Activated CD4-positive, alpha-beta T cell treated with anti-CD3 and anti-CD28 coated beads, Interleukin-2, amount 50 U/mL, for 4 hours (primary cell): ENCODE measurements at places on chromosomes 12 and 14.

DNA sequence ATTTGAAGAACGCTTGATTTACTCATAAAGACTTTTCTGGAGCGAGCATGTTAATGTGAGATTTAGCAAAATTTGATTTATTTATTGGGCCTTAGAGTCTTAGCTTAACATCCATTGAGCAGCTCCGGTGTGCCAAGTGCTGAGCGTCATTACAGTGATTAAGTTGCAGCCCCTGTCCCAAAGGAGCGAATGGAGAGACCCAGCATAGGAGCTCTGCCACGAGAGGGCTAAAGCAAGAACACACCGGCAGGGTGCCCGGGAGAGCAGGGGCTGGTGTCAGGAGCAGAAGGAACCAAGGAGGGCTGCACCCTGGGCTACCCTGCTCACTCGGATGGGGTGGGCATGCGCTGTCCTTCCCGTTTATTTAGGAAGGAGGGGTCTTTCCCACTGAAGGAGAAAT is 50.6 kb downstream of the PPP2R5C start:
- DNase-seq = no peak

- DNase-seq = no peak
These were observed 84.6 kb downstream of the SCFD1 start for GRCh38 chr14:30706704-30707103.

- DNase-seq = no peak
These were observed 905 bp upstream of the CIPC start for GRCh38 chr14:77097006-77097699.

DNA sequence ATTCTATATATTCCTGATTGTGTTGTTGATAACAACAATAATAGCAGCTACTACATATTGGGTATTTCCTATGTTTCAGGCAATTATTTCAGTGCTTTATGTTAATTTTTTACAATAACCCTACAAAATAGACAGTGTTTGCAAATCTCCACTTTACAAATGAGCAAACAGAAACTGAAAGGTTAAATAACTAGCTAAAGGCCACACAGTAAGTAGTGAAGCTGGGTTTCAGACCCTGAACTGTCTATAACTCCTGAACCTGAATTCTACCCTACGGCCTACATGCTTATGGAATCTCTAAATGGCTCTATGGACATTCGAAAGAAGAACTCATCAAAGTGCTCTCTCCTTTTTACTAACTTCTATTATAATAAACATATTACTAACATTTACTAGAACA is 19.7 kb upstream of the NUDT4 start:
- no peak for DNase-seq

- DNase-seq = peak; percentile 58
These were observed 674 bp downstream of the VDR start for GRCh38 chr12:47903927-47904712.

GRCh38 chr12:25903603-25904245 is 54.8 kb upstream of the RASSF8 start:
- no peak for DNase-seq

DNA sequence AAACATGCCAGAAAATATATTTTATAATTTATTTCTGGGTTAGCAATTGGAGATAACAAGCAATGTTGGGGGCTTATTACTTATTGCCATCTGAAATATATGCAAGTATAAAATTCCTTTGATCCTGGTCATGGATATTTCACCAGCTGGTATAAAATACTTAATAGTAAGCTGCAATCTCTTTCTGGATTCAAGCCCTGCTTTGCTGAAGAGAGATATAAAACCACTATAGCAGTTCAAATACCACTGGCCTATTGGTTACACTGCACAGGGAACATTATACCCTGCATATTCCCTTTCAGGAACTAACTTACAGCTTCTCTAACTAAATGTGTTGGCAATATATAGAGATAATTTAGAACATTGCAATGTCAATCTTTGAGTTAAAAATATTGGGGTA is 546.2 kb upstream of the ATP2B1 start:
- DNase-seq = no peak

GRCh38 chr14:26926585-26926984 is 328.8 kb upstream of the NOVA1 start:
- no peak for DNase-seq

GRCh38 chr14:104416383-104416782 is 163.2 kb upstream of the C14orf180 start:
- no peak for DNase-seq

DNA sequence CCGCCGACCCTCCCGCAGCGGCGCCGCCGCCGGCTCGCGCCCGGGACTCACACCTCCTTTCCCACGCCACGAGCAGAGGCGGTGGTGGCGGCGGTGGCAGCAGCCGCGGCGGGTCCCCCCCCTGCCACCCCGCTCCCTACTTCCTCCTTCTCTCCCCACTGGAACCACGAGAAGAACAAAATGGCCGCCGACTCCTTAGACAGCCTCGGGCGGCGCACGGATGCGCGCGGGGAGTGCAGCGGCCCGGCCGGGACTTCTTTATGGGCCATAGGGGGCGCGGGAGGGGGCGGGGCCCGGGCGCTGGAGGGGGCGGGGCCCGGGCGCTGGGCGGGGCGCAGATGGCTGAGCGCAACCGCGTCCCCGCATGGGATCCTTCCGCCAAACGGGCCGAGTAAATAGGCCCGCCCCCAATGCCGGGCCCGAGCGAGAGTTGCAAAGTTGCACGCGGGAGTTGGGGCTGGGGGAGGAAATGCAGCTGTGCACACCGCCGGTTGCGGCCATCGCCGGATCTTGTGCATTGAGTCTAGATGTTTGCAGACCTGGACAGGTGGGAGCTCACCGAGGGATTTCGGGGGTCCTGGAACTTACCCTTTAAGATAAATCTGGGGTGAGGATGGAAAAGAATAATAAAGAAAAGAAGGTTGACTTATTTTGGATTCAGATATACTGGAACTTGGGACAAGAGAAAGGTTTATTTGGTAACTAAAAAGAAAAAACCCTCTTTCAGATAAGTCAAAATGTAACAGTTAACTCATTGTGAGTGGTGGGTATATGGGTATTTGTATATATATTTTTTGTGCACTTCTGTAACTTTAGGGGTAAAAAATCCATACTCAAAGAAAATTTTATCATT is at the start of gene PPP1CC:
Gene PPP1CC, minus strand, starts transcription at position 174 of the 853 bp plus-strand sequence. CDS start 184 bp downstream, outside the sequence.
- DNase-seq = peak; percentile 90

- DNase-seq = no peak
These were observed 128.6 kb downstream of the MED13L start for GRCh38 chr12:116148844-116149243.

DNA sequence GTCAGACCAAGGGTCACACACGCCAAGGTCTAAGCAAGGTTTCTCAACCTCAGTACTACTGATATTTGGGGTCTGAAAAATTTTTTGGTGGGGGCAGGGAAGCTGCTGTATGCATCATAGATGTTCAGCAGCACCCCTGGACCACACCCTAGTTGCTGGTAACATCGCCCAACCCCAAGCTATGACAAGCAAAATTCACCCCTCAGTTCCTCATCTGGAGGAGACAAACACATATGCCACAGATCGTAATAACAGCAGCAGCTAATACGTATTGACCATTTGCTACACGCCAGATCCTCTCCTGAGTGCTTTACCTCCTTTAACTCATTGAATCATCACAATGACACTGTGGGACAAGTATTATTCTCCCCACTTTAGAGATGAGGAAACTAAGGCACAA is 46.4 kb downstream of the ACTN1 start:
- no peak for DNase-seq

DNA sequence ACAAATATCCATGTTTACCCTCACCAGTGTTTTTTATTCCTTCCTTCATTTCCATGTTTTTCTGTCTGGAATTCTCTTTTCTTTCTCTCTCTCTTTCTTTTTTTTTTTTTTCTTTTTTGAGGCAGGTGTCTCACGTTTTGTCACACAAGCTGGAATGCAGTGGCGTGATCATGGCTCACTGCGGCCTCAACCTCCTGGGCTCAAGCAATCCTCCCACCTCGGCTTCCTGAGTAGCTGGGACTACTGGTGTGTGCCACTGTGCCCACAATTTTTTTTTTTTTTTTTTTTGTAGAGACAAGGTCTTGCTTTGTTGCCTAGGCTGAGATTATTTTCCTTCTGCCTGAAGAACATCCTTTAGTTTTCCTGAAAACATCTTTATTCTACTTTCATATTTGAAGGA is 15.0 kb upstream of the AMIGO2 start:
- DNase-seq = no peak

DNA sequence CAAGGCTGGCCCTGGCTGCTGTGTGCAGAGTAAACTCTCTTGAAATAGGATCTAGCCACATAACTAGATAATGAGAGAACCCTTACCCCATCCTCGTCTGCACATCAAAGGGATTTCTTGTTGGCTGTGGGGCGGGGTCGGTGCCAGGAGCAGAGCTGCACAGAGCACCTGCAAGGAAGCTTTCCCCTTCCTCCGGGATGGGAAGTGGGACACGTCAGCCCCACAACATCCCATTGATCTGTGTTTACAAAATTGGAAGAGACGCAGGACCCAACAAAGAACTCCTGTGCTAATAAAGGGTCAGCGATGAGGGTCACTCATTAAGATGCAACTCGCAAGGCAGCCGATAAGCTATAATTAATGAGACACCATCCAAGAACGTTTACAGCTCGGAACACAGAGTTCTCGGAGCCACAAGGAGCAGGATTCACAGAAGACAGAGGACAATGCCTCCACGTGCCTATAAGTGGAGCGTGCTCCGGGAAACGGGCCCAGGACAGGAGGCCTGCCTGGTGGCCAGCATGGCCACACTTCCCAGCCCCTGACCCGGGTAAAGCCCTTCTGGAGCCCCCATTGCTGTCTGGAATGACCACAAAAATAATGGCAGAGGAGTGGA is 171.5 kb downstream of the SLC15A4 start:
- DNase-seq = no peak

GRCh38 chr14:35821564-35822411 is 4.3 kb upstream of the BRMS1L start:
- DNase-seq = no peak

- DNase-seq = no peak
These were observed 10.1 kb downstream of the CCDC196 start for GRCh38 chr14:66496188-66496807.

- no peak for DNase-seq
These were observed 124.4 kb downstream of the SLC15A5 start for GRCh38 chr12:16152885-16153673.

DNA sequence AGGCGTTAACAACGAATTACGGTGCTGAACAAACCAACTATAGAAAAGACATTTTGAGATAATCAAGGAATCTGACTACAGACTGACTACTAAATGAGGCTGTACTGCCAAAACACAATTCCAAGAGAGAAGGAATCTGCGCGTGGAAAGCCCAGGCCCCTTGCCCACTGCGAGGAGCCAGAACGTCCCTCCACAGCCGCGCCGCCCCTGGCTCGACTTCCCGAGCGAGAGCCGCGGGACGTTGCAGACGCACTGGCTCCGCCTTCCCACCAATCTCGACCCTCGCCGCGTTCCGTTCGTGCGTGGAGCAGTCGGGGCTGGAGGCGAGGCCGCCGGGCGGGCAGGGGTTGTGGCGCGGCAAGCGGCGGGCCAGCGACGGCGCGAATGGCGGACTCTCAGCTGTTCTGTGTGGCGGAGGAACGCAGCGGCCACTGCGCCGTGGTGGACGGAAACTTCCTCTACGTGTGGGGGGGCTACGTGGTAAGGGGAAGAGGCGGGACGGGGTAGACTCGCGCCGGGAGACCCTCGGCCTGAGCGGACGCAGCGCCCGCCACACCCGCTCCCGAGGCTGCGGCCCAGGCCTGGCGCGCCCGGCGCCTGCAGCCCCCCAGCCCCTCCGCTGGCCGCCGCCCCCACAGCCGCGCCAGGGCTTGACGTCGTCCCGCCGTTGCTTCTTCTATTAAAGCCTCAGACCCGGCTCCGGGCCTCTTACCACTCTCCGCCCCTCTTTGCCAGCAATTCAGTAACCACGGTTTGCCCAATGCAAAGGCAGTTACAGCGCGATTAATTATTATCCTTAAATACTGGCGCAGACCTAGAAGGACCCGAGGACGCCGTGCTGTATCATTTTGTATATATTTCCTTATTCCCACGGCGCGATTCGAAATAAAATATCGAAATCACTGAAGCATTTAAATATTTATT is at the start of gene KLHDC1:
Gene KLHDC1, plus strand, starts transcription at position 310 of the 924 bp plus-strand sequence. Its CDS starts 75 bp downstream, at position 385.
- DNase-seq = peak; percentile 72

DNA sequence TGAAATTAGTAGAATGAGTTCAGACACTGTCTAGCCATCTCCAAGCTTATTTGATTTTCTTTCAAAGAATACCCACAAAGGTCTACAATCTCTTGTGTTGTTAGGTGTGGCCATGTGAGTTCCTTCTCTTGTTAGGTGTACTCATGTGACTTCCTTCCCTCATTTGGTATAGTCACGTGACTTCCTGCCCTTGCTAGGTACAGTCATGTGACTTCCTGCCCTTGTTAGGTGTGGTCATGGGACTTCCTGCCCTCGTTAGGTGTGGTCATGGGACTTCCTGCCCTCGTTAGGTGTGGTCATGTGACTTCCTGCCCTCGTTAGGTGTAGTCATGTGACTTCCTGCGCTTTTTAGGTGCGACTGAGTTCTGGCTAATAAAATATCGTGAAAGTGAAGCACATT is 179.6 kb downstream of the TMX1 start:
- DNase-seq = no peak

DNA sequence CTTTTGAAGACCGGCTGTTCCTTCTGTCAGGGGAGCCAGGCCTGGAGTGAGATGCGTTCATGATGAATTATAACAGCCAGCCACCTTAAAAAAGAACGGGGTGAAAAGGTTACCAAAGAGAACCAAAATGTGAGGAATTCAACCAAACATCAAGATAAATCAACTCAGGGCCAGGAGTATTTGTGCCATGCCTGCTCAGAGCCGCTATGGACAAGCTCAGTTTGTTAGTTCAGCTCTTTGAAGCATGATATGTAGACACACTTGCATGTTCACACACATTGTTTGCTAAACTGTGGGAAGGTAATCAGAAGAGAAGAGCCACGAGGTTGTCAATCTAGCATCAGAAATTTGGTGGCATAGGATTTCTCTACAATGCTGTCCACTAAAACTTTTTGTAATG is 367.4 kb upstream of the TBX3 start:
- no peak for DNase-seq

- DNase-seq = no peak
These were observed 210.6 kb upstream of the ABCD2 start for GRCh38 chr12:39830171-39830570.

GRCh38 chr12:119176267-119177055 is 2.3 kb upstream of the HSPB8 start:
- no peak for DNase-seq

GRCh38 chr14:89270439-89271227 is 146.4 kb downstream of the FOXN3 start:
- DNase-seq = no peak

DNA sequence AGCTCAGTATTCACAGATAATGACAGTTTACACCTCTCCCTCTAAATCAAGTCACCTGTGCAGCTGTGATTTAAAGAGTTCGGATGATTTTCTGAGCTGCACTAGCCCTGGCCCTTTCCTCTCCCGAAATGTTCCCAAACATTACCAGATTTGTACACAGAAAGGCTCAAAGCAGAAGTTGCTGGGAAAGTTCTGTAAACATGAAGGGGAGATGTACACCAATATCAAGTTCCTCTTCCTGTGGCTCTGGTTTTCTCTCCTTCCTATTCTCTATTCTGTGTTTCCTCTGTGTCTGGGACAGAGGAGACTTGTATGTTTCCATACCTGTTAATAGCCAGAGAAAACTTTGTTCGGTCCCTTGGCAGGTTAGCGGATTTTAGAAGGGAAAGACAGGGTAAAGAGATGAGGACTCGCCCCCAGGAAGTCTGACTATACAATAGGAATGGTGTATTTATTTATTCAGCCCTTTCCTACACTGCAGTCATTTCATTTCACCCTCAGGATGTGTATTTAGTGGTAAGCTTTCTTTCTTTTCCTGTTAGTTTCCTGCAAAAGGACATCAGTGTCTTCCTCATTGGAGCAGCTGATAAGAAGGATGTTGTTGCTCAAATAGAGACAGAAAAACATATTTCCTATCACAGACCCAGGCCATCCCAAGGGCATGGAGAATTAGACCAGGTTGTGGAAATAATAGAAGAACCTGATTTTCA is 7.6 kb upstream of the NUMB start:
- DNase-seq = no peak
